Inflammatory macrophage treated with lipopolysaccharide for 1 hour (primary cell): ENCODE measurements at places on chromosomes 1 and 21.

GRCh38 chr1:82819234-82819633 is 1018.5 kb downstream of the ADGRL2 start:
- no peak for DNase-seq

- no peak for DNase-seq
Measured at GRCh38 chr1:39195166-39196111, 9.1 kb upstream of the MACF1 start.

DNA sequence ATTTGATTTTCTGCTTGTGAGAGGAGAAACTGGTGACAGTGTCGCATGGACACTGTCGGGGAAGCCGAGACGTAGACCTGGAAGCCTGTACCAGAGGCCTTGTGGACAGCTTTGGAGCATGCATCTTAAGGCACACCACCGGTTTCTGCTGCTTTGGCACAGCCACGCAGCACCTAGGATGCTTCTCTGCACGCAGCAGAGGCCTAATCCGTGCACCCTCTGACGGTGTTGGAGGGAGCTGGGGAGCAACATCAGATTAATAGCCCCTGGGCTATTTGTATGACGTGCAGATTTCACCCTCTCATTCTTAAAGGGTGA is 30.3 kb downstream of the TEX35 start:
- DNase-seq, result no peak

- DNase-seq, result no peak
Measured at GRCh38 chr1:216153130-216153529, 270.1 kb downstream of the USH2A start.

DNA sequence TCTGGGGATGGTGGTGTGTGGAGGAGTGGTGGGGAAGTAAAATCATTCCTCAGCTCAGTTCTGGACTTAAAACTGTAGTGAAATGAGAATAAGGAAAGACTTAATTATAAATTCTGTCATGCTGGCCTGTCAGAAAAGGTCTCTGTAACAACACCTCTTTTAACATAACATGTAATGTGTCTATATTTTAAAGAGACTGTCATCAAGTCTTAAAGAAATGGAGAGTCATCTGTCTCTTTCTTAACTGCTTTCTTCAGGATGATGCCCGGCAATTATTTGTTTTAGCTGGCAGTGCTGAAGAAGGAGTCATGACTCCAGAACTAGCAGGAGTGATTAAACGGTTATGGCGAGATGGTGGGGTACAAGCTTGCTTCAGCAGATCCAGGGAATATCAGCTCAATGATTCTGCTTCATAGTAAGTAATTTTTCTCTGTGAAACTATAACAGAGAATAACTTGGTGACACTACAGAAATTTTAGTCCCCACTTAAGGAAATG is 30.6 kb downstream of the GNAI3 start:
- DNase-seq, result no peak

GRCh38 chr1:208089761-208090370 is 154.3 kb downstream of the PLXNA2 start:
- DNase-seq, result peak; percentile 9

- peak; percentile 74 for DNase-seq
Measured at GRCh38 chr1:39788758-39789570, at the start of gene BMP8B. TSS of gene BMP8B (minus strand) at chr1:39788865. CDS start at chr1:39788485, 380 bp downstream.

DNA sequence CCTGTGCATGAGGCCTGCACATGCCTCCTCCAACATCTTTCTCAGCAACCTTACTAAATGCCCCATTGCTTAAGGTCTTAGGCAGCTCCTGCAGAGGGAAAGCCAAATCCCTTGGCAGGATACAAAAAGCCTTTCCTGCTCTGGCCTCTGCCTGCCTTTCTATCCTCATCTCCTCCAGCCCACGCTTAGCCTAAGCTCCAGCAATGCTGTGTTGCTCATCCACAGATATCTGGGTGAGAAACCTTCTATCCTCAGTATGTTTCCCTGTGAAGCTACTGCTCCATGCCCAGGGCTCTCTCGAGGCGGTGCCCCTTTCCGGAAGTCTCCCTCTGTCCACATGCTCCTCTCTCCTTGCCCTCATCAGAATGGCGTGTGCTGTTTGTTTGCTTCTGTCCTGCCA is 37.0 kb upstream of the CCSAP start:
- no peak for DNase-seq

- DNase-seq, result no peak
Measured at GRCh38 chr1:170471398-170472053, 60.4 kb upstream of the GORAB start.

- no peak for DNase-seq
Measured at GRCh38 chr1:227312361-227313025, 5.8 kb downstream of the CDC42BPA start.

DNA sequence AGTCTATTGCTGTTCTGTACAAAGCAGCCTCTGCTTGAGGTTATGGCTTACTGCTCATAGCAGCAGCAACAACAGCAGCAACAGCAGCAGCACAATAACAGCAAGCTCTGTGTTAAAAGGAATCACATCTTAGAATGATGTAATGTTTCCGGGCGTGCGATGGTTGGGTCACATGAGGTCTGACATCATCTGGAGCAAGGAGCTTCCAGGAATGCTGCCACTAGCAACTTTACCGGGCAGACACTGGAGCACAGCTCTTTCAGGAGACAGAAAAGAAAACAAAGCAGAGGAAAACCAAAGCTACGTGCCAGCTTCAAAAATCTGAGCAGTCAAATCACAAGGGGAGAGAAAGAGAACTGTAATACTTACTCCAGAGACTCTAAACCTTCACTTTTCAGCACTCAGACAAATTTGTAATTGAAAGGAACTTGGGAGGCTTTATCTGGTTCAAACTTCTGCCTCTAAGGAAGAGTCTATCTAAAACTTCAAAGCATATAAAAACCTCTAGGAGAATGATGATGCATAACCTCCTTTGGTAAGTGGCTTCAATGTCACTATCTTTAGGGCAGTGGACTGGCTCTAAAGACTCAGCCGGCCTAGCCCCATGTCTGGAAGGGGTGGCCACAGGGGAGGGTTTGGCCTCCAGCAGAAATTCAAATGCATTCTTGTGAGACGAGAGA is 28.3 kb upstream of the RAB3GAP2 start:
- DNase-seq, result peak; percentile 67

GRCh38 chr21:34243562-34243961 is 120.2 kb upstream of the KCNE2 start:
- DNase-seq, result peak; percentile 59

DNA sequence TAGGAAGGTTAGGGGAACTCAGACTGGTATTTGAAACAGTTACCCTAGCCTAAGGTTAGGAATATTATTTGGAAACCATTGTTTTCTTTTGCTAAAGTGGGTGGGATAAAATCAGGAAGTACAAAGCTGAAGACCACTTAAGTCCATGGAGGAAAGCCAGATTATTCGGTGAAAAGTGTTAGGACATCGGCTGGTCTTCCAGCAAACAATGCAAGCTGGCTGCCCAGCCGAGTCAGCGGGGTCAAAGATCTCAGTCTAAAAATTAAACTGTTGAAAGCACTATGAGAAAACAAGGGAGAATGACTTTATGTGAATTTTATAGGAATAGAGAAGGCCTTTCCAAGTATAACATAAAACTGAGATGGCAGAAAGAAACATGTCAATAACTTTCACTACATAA is 231.7 kb downstream of the KCNJ6 start:
- no peak for DNase-seq

GRCh38 chr1:227929751-227930472 is 17.8 kb downstream of the WNT9A start:
- DNase-seq, result no peak

GRCh38 chr1:41850029-41850428 is 68.7 kb downstream of the HIVEP3 start:
- no peak for DNase-seq

- no peak for DNase-seq
Measured at GRCh38 chr1:41882068-41882477, 36.6 kb downstream of the HIVEP3 start.
